ENCODE measurements at places on chromosomes 7 and 10.

- DNase-seq, result no peak
These were observed 342.2 kb upstream of the MEOX2 start for GRCh38 chr7:16028636-16029035.

GRCh38 chr10:30493609-30494530 lies 59.9 kb downstream of the MAP3K8 start:
- DNase-seq, result no peak

DNA sequence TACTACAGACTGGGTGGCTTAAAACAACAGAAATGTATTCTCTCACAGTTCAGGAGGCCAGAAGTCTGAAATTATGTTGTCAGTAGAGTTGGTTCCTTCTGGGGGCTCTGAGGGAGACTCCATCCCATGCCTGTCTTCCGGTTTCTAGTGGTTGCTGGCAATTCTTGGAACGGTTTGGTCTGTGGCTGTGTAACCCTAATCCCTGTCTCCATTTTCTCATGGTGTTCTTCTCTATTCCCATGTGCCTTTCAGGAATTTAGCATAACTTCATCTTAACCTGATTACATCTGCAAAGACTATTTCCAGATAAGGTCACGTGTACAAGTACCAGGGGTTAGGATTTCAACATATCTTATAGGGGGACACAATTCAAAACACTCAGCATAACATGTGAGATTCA lies 73.2 kb downstream of the FAM241B start:
- no peak for DNase-seq

DNA sequence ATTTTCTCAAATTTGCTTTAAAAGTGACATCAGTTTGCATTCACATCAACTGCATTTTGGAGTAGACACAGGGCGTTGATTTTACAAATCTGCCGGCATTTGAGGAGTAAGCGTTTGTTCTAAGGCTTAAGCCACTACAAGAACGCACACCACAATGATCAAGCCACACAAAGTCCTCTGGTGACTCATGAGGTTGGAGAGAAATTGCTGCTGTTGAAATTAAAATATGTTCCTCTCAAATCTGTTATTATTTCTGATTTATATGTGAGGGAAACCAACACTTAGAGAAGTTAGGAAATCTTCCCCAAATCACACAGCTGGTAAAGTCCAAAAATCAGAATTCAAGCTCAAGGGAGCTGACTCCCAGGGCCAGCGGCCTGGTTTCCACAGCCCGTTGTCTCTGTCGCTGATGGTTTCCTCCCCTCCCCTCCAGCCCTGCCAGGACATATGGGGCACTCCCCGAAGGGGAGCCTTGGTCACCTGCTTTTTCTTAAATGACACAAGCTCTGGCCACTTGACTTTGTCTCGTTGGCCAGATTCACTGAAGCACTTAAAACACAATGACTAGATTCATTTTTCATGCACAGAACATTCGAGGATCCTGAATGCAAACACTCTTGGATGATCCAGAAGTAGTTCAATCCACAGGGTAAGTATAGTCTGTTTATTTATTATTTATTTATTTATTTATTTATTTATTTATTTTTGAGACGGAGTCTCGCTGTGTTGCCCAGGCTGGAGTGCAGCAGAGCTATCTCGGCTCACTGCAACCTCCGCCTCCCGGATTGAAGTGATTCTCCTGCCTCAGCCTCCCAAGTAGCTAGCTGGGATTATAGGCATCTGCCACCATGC lies 29.2 kb upstream of the KLF6 start:
- no peak for DNase-seq

- no peak for DNase-seq
These were observed 24.2 kb downstream of the ARL5B start for GRCh38 chr10:18683427-18683826.

DNA sequence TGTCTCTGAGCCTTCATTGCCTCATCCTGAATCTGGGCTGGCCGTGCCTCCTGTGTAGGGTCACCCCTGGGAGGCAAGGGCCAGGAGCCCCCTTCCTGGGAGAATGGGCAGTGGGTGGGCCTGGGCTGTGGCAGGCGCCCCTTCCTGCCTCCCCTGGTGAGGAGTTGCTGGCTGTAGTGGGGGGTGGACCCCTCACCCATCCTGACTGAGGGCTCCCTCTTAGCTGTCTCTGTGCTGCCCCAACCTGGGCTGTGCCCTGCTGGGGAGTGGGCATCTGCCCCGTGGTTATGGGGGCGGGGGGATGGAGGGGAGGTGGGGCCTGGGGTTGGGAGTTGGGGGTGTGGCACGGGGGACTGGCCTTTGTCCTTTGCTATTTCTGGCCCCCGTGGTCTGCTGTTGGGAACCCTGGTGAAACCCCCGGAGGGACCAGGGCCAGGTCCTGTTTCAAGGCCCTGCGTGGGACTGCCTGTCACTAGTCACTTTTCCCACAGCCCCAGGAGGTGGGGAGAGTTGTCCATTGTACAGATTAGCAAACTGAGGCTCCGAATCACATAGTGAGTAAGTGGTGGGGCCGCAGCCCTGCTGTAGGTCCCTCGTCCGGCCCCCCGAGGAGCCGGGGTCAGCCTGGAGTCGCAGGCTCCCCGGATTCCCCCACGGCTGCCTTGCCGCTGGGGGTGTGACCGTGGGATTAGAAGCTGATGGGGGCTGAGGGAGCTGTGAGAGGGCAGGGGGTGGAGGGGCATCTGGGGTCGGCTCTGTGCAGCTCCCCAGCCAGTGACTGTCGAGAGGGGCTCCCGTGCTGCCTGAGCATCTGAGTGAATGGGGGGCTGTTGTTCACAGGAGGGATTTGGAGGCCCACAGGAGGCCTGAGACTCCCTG lies 2.7 kb downstream of the TTYH3 start:
- no peak for DNase-seq

- DNase-seq, result peak; percentile 78
These were observed 77.6 kb upstream of the EN2 start for GRCh38 chr7:155380221-155380861.

GRCh38 chr7:12139416-12139815 lies 71.7 kb upstream of the TMEM106B start:
- no peak for DNase-seq

DNA sequence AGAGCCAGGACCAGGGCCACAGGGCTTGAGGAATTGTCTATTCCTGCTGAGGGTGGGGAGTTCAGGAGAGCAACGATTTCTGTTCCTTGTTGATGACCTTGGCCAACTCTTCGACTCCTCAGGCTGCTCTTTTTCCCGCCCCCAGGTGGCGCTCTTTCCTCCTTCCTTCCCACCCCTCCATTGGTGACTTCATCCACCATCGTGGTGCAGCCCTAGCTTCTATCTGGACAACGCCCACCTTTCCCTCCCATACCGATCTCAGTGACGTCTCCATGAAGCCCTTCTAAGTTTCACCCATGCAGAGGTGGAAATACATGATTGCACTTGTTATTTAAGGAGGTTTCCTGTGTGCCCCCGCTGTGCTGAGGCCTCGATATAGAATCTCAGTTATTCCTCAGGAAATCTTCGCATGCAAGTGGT lies 22.1 kb upstream of the CARD11 start:
- DNase-seq, result peak; percentile 18

DNA sequence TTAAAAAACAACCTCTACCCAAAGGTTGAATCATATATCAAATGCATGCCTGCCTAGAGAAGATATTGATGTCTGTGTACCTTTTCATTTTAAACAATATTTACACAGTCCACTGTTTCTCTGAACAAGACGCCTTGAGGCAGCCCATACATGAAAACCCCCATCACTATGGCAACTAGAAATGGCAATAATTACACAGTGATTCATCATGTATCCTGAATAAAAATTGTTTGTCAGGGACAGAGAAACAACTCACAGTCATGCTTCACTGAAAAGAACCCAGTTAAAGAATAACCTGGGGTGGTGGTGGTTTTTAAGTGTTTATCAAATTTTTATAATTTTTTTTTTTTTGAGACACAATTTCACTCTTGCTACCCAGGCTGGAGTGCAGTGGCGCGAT lies 19.7 kb downstream of the DNAJC12 start:
- DNase-seq, result no peak

GRCh38 chr10:61919646-61920215 lies 18.2 kb downstream of the ARID5B start:
- DNase-seq, result no peak

DNA sequence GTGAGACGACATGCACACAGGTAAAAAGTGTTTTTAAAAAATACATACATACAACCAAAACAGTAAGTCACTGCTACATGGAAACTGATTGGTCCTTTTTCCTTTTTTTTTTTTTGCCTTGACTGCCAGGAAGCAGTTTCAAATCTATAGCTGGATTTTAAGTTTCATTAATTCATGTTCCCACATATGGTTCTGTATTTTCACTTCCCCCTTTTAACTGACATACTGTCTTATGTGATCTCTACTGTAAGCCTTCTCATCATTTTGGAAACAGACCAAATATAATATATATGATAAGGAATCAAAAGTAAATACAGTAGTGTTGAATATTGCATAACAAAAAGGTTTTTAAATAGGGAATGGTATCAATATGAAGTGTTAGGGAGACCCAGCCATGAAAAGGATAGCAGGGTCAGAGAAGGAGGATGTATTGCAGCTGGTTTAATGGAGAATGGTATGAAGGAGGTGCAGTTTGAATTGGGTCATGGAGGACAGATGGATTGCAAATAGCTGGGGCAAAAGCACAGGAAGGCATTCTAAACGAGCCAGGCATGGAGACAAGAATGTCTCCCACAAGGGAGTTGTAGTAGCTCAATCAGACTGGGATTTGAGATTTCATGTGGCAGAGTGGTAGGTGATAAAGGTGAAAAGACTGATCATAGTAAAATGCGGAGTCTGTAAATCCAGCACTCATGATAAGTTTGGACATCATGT lies 5.4 kb downstream of the CAV1 start:
- DNase-seq, result no peak

DNA sequence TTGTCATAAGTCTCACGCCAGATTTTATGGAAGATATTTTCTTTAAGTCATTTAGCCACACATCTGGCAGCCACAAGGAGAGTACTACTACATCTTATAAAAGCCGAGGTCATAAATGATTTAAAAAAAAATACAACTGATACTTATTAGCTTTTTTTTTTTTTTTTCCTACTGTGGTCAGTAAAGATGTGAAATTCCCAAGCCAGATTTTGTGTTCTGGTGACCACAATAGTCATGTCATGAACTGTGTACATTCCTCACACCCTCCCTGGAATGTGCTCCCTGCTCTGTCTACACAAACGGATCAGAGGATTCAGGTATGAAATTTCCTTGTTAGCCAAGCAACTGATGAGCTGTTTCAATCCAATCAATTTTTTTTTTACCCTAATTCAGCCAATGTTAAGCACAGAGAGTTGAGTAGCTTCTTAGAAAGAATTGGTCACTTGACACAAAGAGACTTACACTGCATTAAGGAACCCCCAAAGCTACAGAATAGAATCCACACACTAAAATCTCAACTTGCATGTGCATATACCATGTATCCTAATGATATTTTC lies 54.7 kb downstream of the CHRM2 start:
- no peak for DNase-seq

DNA sequence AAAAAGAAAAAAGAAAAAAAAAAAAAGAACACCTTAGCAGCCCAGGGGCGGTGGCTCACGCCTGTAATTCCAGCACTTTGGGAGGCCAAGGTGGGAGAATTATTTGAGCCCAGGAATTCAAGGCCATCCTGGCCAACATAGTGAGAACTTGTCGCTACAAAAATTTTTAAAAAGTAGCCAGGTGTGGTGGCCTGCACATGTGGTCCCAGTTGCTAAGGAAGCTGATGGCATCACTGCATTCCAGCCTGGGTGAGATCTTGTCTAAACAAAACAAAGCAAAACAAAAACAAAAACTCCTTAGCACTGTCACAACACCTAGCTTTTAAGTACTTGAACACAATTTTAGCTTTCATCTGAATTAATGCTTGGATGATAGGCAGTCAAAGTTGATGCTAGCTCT lies 86.3 kb upstream of the MKLN1 start:
- DNase-seq, result no peak

- DNase-seq, result no peak
These were observed 19.0 kb upstream of the FAM20C start for GRCh38 chr7:173209-173918.

Measured in progenitor cell of endocrine pancreas (in vitro differentiated cells).